ENCODE measurements at places on chromosomes 1 and 21.

DNA sequence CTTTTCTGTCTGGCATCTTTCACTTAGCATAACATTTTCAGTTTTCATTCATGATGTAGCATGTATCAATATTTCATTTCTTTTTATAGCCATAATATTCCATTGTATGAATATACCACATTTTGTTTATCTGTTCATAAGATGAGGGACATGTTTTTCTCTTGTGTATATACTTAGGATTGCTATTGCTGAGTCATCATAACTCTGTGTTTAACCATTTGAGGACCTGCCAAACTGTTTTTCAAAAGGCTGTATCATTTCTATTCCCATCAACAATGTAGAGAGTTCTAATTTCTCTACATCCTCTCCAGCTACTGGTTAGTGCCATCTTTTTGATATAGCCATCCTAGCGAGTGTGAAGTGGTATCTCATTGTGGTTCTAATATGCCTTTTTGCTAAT lies 26.2 kb downstream of the MPZL1 start:
- no peak for DNase-seq

GRCh38 chr21:42387164-42387563 lies 8.7 kb downstream of the TMPRSS3 start:
- no peak for DNase-seq

- peak; percentile 53 for DNase-seq
Measured at GRCh38 chr1:147243228-147243685, 773 bp downstream of the CHD1L start.

DNA sequence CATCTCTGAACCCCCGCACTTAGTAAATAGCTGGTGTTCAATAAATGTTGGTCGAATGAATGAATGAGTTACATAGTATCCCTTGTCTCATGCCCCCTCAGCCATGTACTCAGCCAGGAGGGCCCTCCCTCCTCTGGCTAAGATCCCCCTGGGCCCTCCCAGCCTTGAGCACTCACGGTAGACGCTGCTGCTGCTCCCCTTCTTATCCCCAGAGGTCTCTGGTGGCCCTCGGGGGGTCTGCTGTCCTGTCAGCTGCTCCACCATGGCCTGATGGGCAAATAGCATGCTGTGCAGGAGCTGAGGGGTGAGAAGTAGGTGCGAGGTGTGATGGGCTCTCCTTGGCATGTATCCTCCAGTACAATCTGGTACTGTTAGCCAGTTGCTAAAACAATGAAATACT lies 1.9 kb downstream of the ETV3L start:
- DNase-seq = no peak

- no peak for DNase-seq
Measured at GRCh38 chr1:204406621-204407020, 5.0 kb downstream of the PPP1R15B start.

- no peak for DNase-seq
Measured at GRCh38 chr1:38962560-38962959, 20.9 kb upstream of the RHBDL2 start.

DNA sequence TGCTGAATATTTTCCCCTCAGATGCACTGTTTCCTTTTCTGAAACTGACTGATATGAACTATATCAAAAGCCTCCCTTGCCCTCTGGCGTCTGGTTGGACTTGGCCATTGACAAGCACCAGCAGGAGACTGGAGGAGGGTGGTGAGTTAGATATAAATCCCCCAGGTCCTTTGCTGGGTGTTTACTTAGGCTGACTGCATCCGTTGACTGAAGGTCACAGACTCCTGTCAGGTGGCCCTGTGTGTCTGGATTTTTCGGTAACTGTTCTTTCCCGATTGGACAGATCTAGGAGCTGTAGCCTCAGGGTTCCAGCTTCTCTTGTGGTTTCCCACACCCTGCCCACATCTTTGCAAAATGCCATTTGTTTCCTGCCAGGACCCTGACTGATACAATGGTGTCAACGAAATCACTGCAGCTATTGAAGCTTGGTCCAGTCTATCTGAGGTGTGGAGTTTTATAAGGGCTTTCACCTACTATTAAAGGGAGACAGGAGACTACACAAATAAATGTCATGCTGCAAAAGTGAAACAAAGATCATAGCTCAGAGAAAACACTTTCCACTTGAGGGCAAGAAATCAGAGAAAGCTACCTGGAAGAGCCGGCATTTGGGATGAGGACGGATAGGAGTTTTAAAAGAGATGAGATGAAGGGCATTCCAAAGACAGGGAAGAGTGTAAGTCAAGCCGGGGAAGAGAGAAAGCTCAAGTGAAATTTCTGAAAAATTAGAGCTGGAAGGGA lies 1.5 kb upstream of the MAGI3 start:
- DNase-seq = no peak

DNA sequence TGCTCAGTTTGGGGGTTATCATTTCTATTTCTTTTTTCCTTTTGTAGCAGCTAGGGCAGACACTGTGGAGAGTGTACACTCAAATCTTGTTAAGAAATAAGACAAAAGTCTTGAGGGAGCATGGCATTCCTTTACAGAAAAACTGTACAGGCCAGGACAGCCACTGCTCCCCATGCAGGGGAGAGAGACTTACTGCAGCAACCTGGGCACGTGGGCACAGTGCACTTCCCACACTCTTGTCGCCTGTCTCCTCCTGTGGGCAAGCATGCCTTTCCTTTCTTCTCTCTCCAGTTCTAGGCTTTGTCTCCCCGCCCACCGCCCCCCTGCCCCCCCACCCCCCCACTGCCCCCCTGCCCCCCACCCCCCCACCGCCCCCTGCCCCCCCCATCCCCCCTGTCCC lies 51.9 kb downstream of the PHC2 start:
- peak; percentile 7 for DNase-seq

- DNase-seq = peak; percentile 68
Measured at GRCh38 chr1:234928642-234929041, 200.0 kb downstream of the TOMM20 start.

GRCh38 chr21:37365517-37366481 lies 774 bp upstream of the DYRK1A start:
- DNase-seq = peak; percentile 70

DNA sequence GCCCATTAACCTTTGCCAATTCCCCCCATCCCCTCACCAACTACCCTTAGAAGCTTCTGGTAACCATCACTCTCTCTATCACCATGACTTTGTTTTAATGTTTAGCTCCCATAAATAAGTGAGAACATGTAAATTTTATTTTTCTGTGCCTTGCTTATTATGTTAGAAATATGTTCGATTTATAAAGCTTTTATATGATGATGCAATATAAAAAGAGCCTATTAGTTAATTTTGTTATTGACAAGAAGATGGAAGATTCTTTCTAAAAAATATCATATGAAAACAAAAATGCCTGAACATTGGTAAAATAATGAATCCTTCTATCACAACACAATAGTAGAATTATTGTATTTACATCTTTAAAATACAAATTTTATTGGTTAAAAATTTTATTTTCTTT lies 836.1 kb upstream of the TMPRSS15 start:
- DNase-seq = no peak

DNA sequence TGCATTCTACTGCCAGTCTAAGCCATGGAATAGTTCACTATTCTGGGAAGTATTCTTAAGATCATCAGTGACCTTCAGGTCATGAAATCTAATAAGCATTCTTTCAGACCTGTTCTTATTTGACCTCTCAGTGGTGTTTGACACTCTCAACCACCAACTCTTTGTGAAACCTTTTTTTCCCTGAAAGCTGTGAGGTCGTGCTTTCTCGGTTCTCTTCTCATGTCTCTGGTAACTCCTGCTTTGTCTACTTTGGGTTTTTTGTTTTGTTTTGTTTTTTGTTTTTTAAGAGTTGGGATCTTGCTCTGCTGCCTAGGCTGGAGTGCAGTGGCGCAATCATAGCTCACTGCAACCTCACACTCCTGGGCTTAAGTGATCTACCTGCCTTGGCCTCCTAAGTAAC lies 56.3 kb downstream of the POU2F1 start:
- DNase-seq = no peak

GRCh38 chr21:43718872-43719747 lies at the start of gene PDXK:
Gene PDXK (plus strand): TSS chr21:43719129. CDS start chr21:43719295, 166 bp downstream.
- peak; percentile 72 for DNase-seq

- DNase-seq = no peak
Measured at GRCh38 chr1:1900883-1901640, 10.2 kb upstream of the GNB1 start.

DNA sequence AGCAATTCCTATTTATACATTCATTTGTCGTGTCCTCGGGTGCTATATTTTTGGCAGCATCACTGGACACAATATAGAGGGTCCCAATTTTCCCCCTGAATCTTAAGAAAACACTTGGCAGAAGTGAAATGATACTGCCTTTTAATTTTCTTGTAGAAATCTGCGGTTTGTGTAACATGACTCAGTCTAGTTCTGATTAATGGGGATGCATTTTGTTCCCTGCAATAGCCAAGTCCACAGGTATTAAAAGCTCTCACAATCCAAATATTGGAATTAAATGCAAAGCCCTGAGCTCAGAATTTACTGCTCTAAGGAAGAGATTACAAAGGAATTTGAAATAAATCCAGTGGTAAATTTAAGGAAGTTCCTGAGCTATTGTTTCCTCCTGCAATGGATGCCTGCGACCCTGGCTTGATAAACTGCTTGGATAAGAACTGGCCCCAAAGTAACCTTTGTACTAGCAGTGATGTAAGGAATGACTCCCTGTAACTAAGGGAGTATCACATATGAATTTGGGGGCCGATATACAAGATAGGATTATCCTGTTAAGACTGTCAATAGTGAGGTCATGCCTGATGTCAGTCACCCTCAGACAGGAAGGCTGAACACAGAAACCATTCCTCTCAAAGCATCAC lies 349.7 kb upstream of the C1orf87 start:
- no peak for DNase-seq

- DNase-seq = no peak
Measured at GRCh38 chr21:44987886-44988606, 48.2 kb downstream of the SLX9 start.

- DNase-seq = no peak
Measured at GRCh38 chr1:220409771-220410595, 118.0 kb upstream of the MARK1 start.

GRCh38 chr1:92356956-92357355 lies 58.1 kb downstream of the RPAP2 start:
- no peak for DNase-seq

DNA sequence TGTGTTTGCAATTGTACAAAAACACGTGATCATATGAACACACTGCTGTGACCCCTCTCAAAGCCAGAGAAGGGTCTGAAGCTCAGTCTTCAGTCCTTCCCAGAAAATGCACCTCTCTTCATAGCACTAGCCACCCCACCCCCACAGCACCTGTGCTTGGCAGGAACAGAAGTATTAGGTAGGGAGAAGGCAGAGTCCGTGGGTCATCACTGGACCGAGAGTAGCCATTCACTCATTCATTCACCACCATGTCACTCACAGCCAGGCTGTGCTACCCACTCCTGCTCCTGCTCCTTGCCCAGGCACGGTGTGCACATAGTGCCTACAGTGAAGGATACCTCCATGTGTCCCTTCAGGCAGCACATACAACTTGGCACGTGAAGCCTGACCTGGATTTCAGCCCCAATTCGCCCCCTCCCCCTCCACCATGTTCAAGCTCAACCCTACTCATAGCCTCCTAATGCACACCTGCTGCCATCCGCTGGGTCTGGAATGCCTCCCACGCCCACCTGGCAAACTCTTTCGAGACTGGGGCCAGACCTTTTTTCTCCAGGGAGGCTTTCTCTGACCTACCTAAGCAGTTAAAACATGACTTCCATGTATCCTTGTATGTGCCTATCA lies 81.9 kb upstream of the GALNT2 start:
- no peak for DNase-seq

Measured in NCI-H2171 treated with DMSO at 0.1 percent for 48 hours (cell line).